ENCODE measurements at places on chromosomes 5 and 9.

- no peak for DNase-seq
Observed at GRCh38 chr5:89349246-89349980, 466.4 kb upstream of the MEF2C start.

- no peak for DNase-seq
Observed at GRCh38 chr9:22457448-22457847, 10.8 kb downstream of the DMRTA1 start.

DNA sequence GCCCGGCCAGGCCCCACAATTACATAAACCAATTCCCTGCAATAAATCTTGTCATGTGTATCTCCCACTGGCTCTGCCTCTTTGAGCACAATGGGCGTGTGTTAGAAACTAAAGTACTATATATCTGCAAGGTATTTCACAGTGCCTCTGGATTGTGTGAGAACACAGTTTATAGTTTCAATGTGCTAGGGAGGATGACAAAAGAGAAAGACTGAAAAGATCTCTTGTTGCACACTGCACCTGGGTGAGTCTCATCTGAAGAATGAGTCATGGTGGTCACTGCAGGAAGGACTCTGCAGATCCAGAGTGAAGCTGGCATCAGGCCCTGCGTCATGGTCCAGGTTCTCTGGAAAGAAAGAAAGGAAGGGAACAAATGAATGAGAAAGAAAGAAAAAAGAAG, 20.7 kb upstream of the CTSV start:
- DNase-seq = no peak

- no peak for DNase-seq
Observed at GRCh38 chr5:23484096-23484495, 23.3 kb upstream of the PRDM9 start.

DNA sequence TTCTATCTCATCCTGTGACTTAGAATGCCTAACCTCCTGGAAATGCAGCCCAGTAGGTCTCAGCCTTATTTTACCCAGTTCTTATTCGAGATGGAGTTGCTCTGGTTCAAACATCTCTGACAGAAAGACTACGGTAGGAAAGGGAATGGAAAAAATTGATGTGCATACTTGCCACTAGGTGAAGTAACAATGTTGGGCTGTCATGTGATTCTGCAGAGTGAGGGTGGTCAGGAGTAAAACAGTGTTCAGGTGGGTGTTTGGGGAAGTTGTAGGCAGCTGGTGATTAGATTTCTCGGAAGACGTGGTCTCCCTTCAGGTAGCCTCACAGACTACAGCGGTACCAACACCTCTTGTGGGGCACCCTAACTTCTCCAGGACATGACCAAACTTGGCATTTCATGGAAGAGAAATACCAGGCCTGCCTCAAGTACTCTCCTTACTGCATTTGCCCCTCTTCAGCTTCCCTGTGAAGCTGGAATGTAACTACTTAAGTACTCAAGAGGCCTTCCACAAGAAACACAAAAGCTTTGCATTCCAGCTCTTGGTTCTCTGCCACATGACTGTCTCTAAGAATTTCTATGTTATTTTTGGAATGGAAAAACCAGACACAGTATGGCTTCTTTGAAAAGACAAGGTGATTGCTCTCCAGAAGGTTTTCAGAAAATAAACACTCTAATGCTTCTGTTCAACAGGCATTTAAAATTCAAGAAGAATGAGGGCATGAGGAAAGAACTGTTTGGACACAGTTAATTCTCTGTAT, 17.4 kb upstream of the ENTREP1 start:
- DNase-seq = peak; percentile 36

DNA sequence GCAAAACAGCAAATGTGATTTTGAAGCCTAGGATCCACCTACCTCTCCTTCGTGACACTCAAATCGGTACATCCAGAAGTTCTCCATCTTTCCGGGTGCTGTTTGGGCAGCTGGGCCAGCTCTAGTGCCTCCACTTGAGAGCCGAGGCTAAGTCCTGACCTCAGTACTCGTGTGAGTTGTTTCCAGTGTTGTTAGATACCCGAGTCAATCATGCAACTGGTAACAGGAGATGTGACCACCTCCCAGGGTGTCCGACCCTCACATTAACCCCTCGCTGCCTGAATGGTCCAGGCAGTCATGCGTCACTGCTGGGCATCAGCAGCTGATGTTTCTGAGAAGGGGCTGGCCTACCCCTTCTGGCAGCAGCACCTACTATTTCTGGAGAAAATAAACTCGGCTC, 170.3 kb downstream of the ENTREP1 start:
- no peak for DNase-seq

Data from AG08396 (cell line).